Mononuclear cell (primary cell): ENCODE measurements at places on chromosomes 4 and X. TPM values are rescaled to one million over a fixed set of nuclear protein-coding genes. Genes with fewer than 3 reads are reported as not detected.

Gene ASMT
- 0.73 TPM for total RNA-seq

Gene GAGE1
- 0.10 TPM for total RNA-seq

Gene PAGE2
- total RNA-seq, result not detected

Gene CISD2
- total RNA-seq, result 11.9 TPM

Gene HOPX
- 21.8 TPM for total RNA-seq

Gene AKAP17A
- 73.0 TPM for total RNA-seq

Gene PTPN13
- total RNA-seq, result 2.2 TPM

Gene STS
- 3.3 TPM for total RNA-seq

Gene CORIN
- 0.10 TPM for total RNA-seq

Gene GRIPAP1
- total RNA-seq, result 24.9 TPM

Gene RNF150
- total RNA-seq, result under 0.01 TPM

Gene CCNA2
- 0.73 TPM for total RNA-seq

Gene USP17L13
- not detected for total RNA-seq

Gene HPSE
- 9.4 TPM for total RNA-seq

Gene COX7B2
- total RNA-seq, result not detected

Gene CSN3
- total RNA-seq, result not detected

Gene TSR2
- 19.1 TPM for total RNA-seq

Gene CCDC160
- not detected for total RNA-seq

Gene DDIT4L
- total RNA-seq, result 0.21 TPM

Gene ZNF732
- total RNA-seq, result not detected

Gene ETDA
- not detected for total RNA-seq

Gene MAGEC3
- total RNA-seq, result not detected

Gene SPINK2
- total RNA-seq, result 2.1 TPM

Gene GPC4
- under 0.01 TPM for total RNA-seq

Gene MAGIX
- 0.42 TPM for total RNA-seq

Gene FAM184B
- under 0.01 TPM for total RNA-seq

Gene PWWP3B
- total RNA-seq, result not detected

Gene CFI
- under 0.01 TPM for total RNA-seq

Gene ARHGEF6
- 63.8 TPM for total RNA-seq

Gene SYP
- total RNA-seq, result 0.42 TPM

Gene CSAG2
- total RNA-seq, result not detected

Gene MAGEB17
- total RNA-seq, result not detected

Gene PASD1
- total RNA-seq, result not detected

Gene XAGE1A
- not detected for total RNA-seq

Gene TRO
- total RNA-seq, result 0.73 TPM

Gene GLOD5
- not detected for total RNA-seq

Gene FREM3
- not detected for total RNA-seq

Gene FMR1NB
- total RNA-seq, result not detected

Gene PSAPL1
- not detected for total RNA-seq

Gene GC
- total RNA-seq, result not detected

Gene PPP2R2C
- total RNA-seq, result not detected

Gene MAGEB6B
- not detected for total RNA-seq

Gene STATH
- not detected for total RNA-seq

Gene NSDHL
- total RNA-seq, result 2.7 TPM

Gene ABHD18
- total RNA-seq, result 15.8 TPM

Gene BOD1L1
- total RNA-seq, result 48.7 TPM

Gene TAF7L
- total RNA-seq, result not detected

Gene STBD1
- not detected for total RNA-seq
